PC-9 (cell line): ENCODE measurements at places on chromosomes 4 and X. TPM values are rescaled to one million over a fixed set of nuclear protein-coding genes. Genes with fewer than 3 reads are reported as not detected.

GAGE1 gene
- not detected in 2 replicates for total RNA-seq

DNA sequence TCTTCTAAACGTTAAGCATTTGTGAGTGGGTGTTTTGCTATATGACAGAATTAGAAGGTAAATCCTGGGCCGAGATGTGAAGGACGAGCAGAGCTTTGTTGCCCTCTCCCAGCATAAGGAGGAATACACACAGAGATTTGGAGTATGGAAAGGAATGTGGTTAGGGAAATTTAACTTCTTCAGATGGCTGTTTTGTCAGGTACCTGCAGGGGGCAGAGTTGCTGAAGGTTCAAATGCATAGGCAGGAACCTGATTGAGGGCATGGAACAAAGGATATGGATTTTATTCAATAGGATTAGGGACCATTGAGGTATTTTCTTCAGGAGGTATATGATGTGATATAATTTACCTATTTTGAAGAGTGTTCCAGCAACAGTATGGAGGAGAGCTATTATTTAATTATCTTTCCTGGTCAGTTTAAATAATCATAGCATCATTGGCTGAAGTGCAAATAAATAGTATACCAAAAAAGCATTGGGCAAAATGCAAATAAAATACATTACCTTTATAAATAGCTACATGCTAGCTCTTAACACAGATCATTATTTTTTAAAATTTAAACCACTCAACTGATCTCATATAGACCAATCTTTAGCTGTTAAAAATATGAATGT, 143.6 kb downstream of the SLIT2 start:
- peak; percentile 34 for DNase-seq

GRCh38 chr4:15489551-15489950, 19.9 kb downstream of the CC2D2A start:
- no peak for DNase-seq

DNA sequence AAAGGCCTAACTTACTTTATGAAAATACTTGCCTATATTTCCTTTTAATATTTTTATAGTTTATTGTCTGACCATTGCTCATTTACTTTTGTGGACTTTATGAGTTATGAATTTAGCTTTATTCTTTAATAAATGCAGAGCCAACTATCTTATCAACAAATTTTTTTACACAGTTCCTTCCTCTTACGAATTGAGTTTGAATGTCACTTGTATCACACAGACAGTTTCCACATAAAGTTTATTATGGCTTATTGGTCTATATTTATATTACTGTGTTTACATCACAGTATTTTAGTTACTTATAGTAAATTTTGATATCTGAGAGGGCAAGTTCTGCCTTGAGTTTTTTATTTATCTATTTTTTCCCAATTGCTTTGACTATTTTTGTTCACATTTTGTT, 450.6 kb downstream of the C4orf33 start:
- no peak for DNase-seq

DNA sequence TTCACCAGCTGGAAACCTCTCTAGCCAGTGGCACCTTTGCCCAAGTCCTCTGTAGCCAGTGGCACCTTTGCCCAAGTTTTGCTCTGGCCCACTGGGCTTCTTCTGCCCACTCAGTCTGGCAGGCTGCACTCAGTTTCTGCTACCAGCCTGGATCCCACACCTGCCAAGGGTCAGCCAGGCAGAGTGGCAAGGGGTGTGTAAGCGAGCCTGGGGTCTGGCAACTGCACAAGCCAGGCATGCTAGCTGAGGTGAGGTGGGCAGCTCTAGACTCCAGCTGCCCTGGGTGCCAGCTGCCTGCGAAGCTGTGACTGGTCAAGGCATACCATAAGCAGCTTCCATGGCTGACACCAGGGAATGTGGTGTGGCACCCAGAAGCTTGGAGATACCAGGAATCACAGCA, 233.1 kb upstream of the DKK2 start:
- DNase-seq, result no peak

GRCh38 chr4:75686346-75686745, 13.1 kb upstream of the G3BP2 start:
- DNase-seq, result no peak
